ENCODE measurements at places on chromosomes 16 and 17.

DNA sequence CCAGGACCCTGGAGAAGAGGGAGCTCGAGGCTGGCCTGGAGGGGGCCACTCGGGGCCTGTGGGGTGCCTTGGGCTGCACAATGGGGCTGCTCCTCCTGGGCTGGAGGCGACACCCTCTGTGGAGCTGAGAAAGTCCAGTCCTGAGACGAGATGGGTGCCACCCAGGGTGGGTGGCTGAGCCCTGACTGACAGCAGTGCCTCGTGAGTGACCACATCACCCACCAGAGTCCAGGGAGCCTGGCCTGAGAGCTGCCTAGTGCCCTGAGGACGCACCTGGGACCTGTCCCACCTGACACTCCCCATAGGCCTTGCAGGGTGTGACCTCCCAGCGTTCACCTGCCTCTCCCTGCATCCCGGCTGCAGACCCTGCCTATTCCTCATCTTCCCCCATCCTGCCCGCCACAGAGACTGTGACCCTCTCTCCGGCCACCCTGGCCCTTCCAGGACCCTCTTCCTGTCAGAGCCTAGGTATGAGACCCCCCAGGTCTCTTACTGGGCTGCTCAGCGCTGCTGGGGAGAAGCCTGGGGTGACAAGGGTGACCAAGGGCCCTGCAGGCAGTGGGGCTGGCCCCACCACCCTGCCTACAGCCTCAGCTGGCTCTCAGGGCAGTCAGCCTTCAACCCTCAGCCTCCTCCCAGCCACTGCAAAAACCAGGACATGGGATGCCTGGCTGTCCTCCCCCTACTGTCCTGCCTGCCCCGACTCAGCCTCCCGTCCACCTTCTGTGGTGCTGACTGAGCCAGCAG, 41.2 kb downstream of the TNFRSF13B start:
- no peak for DNase-seq

GRCh38 chr16:53915452-53916160, 211.7 kb downstream of the FTO start:
- DNase-seq = no peak

DNA sequence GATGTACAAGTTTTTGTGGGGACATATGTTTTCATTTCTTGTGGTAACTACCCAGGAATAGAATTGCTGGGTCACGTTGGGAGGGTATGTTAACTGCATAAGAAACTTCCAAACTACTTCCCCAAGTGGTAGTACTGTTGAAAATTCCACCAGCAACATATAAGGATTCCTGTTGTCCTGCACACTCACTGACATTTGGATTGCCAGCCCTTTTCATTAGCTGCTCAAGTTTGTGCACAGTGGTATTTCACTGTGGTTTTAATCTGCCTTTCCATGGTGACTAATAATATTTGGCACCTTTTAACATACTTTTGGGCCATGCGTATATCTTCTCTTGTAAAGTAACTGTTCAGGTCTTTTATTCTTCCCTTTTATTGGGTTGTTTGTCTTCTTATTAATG, 103.3 kb downstream of the GNAO1 start:
- no peak for DNase-seq

GRCh38 chr16:76854234-76854633, 336.8 kb upstream of the MON1B start:
- DNase-seq = no peak
